ENCODE measurements at places on chromosomes 16 and 17.

- peak; percentile 7 for DNase-seq
Measured at GRCh38 chr17:66633317-66633965, 201.5 kb upstream of the CACNG5 start.

DNA sequence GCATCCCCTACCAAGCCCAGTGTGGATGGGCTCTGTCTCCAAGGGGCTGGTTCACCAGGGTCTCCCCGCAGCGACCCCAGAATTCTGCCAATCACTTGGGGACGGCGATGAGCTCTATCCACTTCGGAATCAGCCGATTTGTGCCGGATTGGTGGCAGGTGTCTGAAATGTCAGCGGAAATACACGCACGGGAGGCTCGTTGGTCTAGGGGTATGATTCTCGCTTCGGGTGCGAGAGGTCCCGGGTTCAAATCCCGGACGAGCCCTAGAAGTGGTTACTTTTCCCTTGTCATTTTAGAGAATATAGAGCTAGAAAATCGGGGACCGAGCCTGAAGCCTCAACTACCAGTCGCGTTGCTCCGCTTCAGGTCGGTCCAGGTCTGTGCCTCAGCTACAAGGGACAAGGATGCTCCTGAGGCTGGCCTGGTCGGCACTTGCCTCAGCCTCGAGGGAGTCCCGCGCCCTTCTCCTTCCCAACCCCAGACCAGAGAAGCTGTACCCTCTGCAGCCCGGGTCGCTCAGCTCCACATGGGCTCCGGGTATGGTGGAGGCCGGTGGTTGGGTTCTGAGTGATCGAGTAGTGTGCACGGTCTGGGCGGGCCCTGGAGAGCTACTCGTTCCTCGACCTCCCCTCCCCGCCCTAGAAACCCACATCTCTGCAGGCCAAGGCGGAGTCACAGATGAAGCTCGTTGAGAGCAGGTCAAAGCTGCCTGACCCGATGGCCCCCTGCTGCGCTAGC is 16.0 kb upstream of the OR1F1 start:
- no peak for DNase-seq

DNA sequence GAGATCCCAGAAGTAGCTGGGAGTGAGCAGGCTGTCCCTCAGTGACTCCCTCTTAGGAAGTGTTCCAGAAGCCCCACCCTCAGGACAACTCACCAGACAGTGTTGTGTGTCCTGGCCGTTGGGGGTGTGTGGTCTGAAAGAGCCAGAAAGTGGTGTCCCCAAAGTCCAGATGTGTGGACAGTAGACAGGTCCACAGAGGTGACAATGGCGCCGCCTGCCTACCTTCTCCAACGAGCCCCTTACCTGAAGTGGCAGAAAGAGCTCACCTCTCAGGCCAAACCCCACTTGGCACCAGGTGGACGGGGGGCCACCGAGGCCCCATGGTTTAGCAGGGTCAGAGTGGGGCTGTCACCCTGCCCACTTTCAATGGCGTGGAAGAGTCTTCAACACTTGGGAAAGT is 19.9 kb downstream of the C17orf100 start:
- no peak for DNase-seq

- no peak for DNase-seq
Measured at GRCh38 chr17:45722161-45722560, 62.0 kb upstream of the CRHR1 start.

GRCh38 chr16:62462971-62463370 is 426.7 kb upstream of the CDH8 start:
- DNase-seq, result no peak

GRCh38 chr16:3655030-3655395 is 522 bp downstream of the DNASE1 start:
- no peak for DNase-seq

DNA sequence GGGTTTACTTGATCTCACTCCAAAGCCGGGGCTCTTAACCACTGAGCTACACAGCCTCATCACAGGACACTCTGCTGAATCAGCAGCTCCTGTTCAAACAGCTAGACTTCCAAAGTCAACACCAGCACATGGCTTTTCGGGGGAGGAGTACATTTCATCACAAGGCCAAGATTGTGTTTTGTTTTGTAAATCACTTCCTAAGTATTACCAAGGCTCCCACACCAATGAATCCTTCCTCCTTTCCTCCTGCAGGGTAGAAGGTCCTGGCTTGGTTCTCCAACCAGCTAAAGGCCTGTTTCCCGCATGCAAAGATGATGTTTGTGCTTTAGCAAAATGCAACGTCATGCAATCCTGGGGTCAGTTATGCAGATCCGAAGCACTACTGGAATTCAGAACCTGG is 152.5 kb downstream of the XYLT1 start:
- DNase-seq, result no peak

- no peak for DNase-seq
Measured at GRCh38 chr16:8894736-8895334, 12.7 kb downstream of the LITAFD start.

GRCh38 chr17:2928294-2928890 is 132.2 kb downstream of the RAP1GAP2 start:
- DNase-seq, result no peak

DNA sequence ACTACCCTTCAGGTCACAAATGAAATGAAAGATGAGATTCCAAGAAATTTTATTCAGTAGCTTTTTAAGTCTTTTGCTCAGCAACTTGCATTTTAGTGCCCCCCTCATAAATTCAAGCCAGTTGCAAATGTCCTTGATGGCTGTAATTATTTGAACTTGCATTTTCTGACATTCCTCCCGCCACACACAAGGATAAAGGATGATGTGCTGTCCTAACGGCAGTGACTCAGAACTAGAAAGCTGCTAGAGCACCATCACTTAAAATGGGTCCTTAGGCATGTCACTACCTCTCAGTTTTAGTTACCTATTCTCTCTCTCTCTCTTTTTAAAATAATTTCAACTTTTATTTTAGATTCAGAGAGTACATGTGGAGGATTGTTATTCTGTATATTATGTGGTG is 306.7 kb downstream of the CNTNAP4 start:
- DNase-seq, result no peak

GRCh38 chr16:11080327-11080967 is 136.1 kb downstream of the CLEC16A start:
- no peak for DNase-seq

DNA sequence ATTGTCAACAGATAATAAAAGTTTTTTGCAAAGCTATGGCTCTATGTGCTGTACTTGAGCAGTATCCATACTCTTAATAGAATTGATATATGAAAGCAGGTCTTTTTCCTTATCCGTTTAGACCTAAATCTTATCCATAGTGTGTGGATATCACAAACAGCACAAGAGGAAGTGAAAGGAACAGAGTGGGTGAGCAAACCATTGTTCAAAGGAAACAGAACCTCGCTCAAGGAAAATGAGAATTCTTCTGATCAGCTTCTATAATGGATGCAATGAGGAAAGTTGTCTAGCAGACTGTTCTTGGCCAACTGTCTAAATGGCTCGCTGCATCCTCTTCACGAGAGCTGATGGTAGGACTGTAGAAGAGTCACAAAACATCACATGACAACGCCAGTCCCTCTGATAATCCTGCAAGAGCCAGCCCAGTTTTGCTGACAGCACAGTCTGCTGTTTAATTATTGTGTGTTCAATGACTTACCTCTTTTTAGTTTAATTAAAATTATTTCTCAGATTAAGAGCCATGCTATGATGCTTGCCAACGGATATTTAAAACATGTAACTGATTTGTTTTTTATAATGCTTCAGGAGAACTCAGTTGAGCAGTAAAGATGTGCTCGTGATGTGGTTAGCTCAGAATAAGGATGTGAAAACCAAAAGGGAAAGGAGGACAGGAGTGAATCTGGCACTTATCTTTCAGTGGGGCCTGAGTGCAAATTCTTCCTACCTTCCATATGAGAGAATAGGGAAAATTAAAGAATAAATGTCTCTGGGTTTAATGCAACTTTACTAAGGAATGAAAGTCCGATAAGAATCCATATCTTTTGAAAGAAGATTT is 38.5 kb downstream of the WWOX start:
- DNase-seq, result no peak

DNA sequence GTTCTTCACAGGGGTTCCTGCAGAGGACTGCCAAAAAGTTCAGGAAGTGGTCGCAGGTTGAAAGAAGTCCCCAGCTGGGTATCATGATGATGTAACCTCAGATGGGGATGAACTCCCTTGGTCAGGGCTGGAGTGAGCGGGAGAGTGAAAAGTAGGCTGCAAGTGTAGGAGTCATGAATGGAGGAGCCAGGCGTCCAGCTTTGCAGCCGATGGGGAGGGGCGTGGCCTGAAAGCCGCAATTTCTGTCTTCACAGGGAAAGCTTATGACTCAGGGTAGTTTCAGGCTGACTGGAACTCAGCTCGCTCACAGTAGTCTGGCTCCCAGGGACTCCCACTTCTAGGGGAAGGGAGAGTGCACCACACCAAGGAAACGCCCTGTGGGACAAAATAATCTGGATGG is 70.0 kb upstream of the HS3ST3A1 start:
- no peak for DNase-seq

- no peak for DNase-seq
Measured at GRCh38 chr16:89467382-89467781, 23.0 kb downstream of the ANKRD11 start.

DNA sequence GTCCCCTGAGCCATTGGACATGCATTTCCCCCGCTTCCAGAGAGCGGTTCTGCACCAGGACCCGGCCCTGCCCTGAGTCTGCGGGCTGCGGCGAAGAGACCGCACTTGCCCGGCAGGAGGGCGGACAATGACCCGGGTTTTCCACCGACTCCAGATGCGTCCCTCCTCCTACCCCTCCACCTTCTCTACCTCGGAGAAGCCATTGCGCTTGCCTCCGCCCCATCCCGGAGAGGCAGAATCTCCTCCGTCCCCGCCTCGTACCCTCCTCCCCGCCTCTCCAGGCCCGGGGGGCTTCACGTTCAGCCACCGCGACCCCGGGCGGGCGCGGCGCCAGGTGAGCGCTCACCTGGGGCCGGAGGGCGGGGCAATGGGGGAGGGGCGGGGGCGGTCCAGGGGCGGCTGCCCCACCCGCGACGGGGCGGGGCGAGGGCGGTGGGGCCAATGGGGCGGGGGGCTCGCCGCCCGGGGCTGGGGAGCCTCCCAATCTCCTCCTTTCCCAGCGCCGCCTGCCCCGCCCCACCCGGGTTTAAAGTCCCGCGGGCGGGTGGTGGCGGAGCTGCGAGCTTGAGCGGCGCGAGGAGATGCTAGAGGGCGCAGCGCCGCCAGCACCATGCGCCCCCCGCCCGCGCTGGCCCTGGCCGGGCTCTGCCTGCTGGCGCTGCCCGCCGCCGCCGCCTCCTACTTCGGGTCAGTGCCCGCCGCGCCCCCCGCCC is at the start of gene WNT9B:
TSS of gene WNT9B (plus strand) at position 555 of the 713 bp plus-strand sequence. CDS start at position 611, 56 bp downstream.
- DNase-seq, result no peak

DNA sequence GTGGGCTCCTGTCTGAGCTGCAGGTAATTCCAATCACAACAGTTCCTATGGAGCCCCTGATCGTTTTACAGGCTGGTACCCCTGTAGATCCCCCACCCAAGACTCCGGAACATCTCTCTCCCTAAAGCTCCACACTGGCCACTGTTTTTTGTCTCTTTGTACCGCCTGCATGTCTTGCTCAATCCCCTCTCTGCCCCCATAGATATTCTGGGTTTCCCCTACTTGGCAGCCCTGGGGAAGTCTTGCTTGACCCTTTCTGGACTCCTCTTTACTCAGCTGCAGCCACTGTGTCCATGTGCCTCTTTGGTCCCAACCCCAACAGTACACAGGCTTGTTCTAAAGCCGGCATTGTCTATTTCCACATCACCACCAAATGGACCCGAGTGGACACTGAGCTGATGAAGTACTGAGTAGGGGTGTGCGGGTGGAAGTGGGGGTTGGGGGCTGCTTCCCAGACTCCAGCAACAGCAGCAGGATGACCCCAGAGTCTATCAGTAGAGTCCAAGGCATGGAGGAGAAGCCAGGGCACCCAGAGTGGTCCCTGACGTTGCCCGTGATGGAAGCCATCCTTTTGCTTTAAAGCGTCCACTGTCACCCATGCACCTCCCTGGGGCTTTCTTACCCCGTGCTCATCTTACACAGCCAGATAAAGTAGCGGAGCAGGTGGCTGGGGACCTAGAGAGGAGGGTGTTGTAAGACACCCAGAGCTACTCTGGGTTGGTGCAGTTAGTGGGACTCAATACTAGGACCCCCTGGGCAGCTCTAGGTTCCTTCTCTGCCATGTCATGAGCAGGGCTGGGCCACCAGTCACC is 6.4 kb downstream of the CD300LB start:
- DNase-seq, result no peak

DNA sequence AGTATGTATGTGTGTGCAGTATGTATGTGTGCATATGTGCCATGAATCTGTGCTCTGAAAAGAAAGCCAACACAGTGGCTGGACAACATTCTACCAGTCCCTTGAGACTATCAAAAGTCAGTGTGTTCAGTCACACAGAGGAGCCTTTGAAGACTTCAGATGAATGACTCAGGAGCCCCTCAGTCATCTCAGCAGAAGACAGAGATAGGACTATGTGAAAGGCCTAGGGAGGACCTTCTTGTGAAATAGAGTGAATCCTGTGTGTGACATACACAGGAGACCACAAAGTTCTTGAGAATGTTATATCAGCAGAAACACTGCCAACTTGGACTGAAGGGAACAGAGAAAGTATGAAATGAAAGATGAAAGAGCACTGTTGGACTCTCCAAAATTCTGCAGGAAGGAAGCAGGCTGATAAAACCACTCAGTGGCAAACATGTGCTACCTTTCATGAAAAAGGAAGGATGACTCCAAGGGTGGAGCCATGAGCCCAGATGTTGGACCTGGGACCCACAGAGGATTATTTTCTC is 108.4 kb downstream of the METRNL start:
- no peak for DNase-seq

DNA sequence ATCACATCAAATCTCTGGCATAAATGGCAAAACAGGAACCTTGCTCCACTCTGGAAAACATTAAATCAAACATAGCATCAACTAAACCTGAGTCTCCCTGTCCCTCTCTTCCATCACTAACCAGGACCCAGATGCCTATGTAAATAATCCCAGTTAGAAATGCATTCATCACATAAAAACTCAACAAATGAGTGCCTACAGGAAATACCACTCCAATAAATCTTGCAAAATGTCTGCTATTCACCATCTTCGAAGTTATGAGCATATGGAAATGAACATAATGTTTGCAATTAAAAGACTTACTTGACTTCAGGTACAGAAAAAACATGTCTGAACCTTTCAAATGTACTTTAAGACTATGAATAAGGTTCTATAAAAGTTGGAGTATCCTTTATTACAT is 425.0 kb downstream of the CDH11 start:
- DNase-seq, result no peak

DNA sequence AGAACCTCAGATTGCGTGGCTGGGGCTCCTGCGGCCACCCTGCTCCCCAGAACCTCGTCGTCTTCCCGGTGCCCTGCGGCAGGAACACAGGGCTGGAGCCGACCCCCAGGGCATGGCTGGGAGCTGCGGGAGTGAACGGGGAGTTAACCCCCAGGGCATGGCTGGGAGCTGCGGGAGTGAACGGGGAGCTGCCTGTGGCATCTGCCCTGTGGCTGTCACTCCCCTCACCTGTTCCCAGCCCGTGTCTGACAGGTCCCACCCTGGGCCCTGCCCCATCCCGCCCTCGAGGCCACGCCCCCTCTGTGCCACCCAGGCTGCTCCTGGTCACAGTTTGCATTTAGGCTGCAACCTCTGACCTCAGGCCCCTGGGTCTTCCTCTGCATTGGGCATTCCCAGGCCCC is 39.4 kb upstream of the ACSF3 start:
- DNase-seq, result no peak

GRCh38 chr17:3447625-3448024 is 14.0 kb upstream of the OR1E2 start:
- DNase-seq, result no peak

GRCh38 chr17:73133911-73134649 is 30.7 kb upstream of the SSTR2 start:
- no peak for DNase-seq

All from activated gamma-delta T cell treated with Interleukin-2 at 50 U/mL for 16 hours (primary cell).